ENCODE measurements at places on chromosomes 12 and 14.

DNA sequence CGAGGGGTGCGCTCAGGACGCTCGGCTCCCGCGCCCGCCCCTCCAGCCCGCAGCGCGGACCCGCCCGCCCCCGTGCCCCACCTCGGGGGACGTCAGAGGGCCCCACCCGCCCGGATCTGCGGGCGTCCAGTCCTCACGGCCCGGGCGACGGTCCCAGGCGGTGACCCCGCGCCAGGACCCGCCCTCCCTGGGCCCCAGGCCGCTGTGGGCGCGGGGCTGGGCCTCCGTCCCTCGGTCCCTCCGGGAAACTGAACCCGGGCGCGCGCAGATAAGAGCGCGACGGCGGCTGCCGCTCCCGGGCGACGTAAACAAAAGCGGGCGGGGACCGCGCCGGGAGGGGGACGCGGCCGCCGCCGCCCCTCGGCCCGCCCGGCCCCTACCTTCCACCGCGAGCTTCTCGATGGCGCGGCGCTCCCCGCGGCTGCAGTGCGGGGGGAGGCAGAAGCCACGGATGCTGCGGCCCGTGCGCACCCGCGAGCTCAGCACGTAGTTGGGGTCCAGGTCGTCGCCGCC lies 1.1 kb downstream of the CKB start:
- no peak for DNase-seq

DNA sequence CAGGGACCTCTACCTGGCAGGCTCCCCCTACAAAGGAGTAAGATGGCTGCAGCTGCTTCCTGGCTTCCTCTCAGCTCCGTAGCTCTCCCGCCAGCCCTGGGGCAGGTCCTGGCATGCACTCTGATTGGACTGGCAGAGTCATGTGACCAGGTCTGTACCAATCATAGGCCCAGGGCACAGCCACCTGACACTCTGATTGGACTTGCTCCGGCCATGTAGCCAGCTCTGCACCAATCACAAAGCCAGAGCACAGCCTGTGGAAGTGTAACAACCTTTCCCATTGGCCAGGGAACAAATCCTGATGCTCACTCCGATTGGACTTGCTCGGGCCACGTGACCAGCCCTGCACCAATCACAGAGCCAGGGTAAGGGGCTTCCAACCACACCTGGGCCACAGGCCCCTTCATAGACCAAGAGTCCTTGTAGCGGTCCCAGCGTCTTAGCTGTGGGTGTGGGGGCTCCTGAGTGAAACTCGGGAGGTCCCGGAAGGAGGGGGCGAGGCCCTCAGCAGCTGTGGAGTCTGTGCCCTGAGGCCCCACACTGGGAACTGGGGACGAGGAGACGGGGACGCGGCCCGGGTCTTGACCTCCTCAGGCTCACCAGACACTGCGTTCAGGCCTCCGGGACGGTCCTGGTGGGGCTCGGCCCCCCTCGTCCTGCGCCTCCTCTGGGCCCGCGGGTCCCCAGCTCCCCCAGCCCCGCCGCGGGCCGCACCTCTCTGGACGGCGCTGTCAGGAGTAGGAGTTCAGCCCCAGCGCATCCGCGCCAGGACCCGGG lies 210.6 kb downstream of the ADGRD1 start:
- DNase-seq = no peak

DNA sequence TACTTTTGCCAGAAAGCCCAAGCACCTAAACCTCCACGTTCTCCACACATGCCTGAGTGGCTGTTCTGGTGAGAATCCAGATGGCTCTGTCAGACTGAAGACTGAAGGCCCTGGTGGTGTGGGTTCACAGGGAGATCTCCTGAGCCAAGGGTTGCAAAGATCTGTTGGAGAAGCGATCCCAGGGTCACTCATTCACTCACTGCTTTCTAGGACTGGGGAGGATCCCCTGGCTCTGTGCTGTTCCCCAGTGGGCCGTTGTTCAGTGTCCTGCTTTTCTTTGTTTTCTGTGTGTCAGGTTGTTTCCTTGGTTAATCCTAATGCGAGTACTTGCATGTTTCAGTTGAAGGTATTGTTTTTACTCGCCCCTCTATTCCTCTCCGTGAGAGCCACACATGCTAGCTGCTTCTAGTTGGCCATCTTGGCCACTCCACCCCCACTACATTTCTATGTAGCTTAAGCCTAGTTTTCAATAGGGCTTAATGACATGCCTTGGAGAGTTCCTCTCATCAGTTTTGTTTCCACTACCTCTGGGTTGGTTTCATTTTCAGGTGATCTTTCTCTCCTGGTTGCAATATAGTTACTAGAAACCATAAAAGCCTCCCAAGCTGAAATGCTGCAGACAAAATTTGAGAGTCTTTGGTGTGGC lies 144.5 kb upstream of the SLC38A2 start:
- no peak for DNase-seq

GRCh38 chr12:2408262-2408661 lies 355.5 kb downstream of the CACNA1C start:
- no peak for DNase-seq

DNA sequence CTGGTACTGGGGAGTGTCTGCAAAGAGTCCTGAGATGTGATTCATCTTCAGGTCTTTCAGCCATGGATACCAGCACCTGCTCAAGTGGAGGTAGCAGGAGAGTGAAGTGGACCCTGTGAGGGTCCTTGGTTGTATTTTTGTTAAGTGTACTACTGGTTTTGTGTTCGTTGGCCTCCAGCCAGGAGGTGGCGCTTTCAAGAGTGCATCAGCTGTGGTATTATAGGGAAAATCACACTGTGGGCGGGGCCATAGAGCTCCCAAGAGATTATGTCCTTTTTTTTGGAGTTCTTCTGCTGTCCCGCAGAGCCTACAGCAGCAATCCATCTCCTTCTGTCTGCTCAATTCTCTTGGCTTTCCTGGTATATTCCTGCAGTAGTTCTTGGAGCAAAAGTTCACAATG lies 66.8 kb downstream of the SPATA7 start:
- DNase-seq = no peak

DNA sequence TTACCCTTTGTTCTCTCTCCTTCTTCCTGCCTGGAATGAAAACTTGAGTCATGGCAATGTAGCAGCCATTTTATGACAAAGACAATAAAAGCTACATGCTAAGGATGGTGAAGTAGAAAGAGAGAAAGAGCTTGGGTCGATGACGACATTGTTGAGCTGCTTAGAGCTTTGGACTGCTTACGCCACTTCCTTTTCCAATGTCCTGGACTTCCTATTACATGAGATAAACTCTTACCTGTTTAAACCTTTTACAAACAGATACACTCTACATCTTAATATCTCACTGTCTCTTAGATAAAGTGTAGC lies 70.1 kb downstream of the PEBP1 start:
- DNase-seq = no peak

DNA sequence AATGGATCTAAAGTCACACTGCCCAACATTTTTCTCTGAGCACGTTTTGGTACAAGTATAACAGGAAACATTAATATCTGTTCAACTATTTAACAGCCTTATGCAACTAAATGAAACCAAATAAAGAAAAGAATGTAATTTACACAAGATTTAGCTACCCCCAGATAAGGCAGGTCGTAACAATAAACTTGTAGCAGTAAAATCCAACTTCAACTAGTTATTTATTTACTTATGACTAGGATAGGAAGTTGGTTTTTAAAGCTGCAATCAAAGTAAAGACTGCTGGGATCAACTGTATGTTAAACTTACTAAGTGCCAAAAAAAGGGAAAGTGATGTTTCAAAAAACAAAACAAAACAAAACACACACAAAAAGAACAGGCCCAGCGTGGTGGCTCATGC lies 30.9 kb downstream of the FERMT2 start:
- DNase-seq = no peak

DNA sequence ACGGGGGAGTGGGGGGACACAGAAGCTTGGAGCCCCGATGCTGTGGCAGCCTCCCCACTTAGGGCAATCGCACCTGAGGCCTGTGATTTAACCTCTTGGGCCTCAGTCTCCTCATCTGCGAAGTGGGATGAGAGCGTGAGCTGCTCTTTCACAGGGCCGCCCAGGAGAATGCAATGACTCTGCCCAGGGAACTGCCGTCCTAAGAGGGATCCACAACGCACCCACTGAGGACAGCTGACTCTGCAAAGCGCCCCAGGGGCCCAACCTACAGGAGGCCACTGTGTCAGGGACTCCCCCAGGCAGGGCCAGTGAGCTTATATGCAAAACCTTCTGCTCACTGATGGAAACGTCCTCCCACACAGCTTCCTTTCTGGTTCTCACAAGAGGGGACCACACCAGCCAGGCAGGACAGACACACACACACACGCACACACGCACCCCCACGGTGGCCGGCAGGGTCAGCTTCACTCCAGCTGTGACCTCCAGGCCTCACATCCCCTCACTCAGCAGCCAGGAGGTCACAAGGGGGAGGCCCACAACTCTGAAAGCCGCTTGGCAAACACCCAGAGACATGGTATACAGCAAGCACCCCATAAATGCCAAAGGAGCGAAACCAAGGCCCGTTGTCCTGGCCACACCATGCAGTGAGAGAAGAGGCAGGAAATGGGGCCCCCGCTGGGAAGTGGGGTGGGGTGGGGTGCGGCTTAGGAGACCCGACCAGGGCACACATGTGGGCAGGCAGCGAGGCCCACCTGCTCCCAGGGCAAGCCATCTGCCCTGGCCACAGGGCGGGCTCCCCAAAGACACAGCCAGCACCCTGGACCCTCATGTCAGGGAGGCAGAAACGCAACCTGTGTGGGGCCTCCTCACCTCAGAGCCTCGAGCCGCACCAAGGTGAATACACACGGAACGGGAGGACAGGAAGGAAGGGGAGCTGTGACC lies 73.3 kb downstream of the NCOR2 start:
- DNase-seq = no peak

DNA sequence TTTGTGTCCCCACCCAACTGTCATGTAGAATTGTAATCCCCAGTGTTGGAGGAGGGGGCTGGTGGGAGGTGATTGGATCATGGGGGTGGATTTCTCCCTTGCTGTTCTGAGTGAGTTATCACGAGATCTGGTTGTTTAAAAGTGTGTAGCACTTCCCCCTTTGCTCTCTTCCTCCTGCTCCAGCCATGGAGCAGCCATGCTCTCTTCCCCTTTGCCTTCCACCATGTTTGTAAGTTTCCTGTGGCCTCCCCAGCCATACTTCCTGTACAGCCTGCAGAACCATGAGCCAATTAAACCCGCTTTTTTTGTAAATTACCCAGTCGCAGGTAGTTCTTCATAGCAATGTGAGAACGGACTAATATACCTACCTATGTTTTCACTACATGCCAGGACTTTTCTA lies 2.6 kb upstream of the POC1B start:
- no peak for DNase-seq

DNA sequence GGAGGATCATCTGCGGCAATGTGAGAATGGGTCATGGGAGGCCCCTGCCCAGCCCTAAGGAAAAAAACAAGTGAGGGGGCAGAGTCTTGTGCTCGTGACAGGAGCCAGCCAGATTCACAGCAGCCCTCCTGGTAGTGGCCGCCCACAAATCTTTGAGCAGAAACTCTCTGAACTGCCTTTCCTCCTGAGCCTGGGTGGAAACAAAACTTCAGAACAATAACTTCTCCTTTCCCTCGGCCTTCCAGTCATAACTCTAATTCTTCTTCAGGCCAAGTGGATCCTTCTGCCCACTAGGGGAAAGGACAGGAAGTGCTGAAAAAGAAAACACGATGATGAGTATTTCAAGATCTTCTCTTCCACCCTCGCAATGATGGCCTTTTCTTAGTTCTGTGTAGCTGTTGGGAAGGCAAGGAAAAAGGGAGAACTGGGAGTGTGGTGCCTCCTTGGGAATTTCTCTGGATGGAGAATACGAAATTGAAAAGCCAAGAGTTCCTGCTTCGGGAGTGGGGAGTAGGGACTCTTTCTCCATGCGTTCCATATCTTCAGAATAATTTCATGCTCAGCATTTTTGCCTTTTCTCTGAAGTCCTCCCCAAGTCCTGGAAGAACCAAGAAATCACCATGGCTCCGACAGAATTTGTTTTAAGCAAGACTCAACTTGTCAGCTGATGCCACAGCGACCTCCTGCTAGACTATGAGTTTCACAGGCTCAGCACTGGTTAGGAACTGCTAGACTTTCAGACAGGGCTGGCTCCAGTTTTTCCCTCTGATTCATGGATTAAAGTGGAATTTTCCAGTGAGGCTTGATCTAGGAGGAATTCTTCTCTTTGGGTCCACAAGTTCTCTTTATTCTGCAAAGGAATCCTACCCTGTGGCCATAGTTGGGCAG lies 188.9 kb downstream of the CAND1 start:
- no peak for DNase-seq

DNA sequence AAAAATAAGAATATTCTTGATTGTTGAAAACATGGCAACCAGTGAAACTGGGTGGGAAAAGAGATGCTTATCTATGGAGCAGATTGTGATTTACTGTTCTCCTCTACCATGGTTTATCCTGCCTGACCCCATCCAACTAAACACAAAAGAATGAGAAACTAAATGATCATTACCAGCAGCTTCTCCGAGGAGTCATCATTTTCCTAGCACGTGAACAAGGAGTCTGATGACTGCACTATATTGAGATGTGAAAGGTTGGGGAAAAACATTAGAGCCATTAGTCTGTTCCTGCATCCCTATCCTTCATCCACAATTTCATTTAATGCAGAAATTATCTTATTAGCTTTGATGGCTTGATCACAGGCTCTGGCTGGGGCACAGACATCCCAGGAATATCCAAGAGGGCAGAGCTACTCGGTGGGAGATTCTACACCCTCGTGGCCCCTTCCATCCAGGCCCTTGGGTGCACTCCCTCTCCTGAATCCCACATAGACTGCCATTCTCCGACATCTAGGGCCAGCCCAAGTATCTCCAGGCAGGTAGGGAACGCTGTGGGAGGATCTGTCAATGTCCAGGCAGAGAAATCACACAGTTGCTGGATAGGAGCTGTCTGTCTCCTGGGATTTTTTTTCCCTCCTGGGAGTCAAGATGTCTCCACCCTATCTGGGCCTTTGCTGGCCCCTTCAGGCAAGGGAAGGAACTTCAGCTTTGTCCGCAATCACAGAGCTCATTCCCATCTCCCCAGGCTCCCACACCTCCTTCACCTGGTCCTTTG lies 43.3 kb upstream of the DHRS4 start:
- DNase-seq = peak; percentile 12

GRCh38 chr12:62003701-62004100 lies 256.5 kb upstream of the USP15 start:
- no peak for DNase-seq

DNA sequence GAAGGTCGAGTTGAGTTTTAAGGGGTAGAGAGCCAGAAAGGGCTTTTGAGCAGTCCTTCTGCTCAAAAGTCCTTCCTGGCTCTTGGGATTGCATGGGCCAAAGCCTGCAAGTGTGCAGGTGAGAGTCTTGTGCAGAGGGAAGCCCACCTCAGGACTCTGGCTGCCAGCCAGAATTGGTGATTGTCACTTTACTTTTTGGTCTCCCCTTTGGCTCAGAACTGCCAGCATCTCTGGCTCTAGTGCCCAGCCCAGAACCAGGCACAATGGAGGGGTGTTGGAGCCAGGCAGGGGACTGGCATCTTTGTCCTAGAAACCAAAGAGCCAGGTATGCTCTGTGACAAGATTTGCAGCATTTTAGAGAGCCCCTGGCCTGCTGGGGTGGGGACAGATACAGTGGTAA lies 23.5 kb downstream of the FAM222A start:
- no peak for DNase-seq

DNA sequence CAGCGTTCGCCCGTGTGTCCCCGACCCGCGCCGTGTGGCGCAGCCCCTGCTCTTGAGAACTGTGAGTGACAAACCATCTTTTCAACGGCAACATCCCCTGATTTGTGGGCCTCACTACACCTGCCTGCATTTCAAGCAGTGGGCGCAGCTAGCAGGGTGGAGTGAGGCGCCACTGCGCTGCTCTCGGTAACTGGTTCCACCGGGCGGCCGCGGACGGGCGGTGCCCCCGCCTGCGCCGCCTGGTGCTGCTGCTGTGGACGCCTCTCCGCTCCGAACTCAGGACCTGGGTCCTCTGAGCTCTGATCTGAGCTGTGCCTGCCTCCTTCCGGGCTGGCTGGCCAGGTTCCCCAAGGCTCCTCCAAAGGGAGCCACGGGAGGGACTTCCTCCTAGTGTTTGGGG lies 5.9 kb upstream of the DEGS2 start:
- DNase-seq = no peak

Data from fibroblast of skin of left biceps (primary cell).